ENCODE measurements at places on chromosomes 5 and 9.

DNA sequence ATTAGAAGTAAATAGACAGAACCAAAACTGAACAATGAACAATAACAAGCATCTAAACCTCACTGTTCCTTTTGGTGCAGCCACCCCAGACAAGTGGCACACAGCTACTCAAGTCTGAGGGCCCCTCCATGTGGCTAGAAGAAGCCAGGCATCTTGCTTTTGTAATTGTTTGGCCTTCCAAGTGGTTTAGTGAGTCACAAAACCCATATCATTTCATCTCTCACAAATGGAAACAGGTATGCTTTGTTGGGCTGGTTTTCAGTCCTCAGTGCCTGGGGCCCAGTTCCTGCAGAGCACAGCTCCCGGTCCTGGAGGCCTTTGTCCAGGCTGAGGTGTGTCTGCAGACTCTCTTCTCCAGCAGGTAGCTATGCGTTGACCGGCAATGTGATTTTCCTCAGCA is 16.7 kb downstream of the PRLR start:
- no peak for ATAC-seq

DNA sequence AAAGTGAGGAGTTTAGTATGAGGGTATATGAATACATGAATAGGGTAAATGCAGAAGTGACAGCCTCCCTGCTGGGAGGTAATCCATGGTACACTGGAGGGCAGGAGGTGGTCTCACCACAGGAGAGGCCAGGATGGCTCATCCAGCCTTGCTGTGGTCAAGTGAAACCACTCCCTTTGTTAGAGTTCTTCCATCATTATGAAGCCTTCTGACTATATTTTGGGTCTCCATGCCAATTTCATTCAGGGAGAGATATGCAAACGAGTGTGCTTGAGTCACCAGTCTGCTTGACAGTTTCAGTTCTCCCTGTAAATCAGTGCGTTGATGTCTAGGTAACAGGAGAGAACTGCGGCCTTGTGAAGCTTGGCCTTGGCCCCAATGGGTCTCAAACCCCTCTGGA is 16.4 kb downstream of the PPP3R2 start:
- peak; percentile 78 for ATAC-seq

- no peak for ATAC-seq
Observed at GRCh38 chr5:1208743-1209488, 7.5 kb downstream of the SLC6A19 start.

GRCh38 chr9:112380825-112381221 is 915 bp downstream of the HSDL2 start:
- no peak for ATAC-seq

- no peak for ATAC-seq
Observed at GRCh38 chr5:142844866-142845265, 74.7 kb downstream of the ARHGAP26 start.

- no peak for ATAC-seq
Observed at GRCh38 chr5:112822456-112822855, 38.6 kb upstream of the SRP19 start.

DNA sequence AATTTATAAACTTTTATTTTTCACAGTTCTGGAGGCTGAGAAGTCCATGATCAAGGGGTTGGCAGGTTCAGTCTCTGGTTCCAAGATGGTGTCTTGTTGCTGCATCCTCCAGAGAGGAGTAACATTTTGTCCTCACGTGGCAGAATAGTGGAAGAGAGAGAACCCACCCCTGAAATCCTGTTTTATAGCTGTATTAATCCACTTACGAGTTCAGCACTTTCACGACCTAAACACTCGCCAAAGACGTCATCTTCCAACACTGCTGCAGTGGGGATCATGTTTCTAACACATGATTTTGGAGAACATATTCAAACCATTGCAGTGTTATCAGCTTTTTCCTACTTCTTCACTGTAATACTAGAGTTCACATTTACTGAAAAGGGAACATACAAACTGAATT is 233.0 kb upstream of the ATP10B start:
- no peak for ATAC-seq

GRCh38 chr5:388266-389196 is 54.4 kb upstream of the EXOC3 start:
- ATAC-seq, result no peak
